Midbrain (tissue), 1 donor: ENCODE measurements at places on chromosomes 2 and 18.
A peak's percentile ranks its signal among the peaks of the same experiment; 100 is the strongest.

GRCh38 chr2:219958941-219959340 lies 331.5 kb downstream of the SLC4A3 start:
- DNase-seq, result no peak

DNA sequence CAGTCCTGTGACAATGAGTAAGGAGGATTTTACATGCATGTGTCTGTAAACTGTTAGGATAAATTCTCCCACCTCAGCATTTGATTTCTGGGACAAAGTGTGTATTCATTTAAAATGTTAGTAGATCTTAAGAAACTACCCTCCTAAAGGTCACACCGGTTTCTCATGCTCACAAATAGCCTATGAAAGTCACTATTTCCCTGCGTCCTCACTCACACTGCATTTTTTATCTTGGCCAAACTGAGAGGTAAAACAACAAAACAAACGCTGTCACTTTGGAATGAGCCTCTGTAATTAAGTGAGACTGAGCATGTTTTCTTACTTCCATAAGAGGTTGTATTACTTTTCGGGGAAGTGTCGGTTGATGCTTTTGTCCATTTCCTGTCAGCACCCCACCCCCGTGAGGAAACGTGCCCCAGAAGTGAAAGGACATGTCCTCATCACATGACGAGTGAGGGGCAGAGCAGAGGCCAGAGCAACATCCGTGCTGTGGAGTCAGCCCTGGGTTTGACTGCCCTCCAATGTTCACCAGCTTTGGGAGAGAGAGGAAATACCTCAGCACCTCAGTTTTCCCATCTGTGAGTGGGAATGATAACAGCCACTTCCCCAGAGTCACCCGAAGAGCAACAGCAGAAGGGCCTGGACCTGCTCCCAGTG lies 3.1 kb downstream of the GYPC start:
- no peak for DNase-seq

GRCh38 chr2:3126911-3127621 lies 250.6 kb downstream of the EIPR1 start:
- no peak for DNase-seq

- DNase-seq, result no peak
These were observed 61.4 kb downstream of the GPR39 start for GRCh38 chr2:132477962-132478361.

DNA sequence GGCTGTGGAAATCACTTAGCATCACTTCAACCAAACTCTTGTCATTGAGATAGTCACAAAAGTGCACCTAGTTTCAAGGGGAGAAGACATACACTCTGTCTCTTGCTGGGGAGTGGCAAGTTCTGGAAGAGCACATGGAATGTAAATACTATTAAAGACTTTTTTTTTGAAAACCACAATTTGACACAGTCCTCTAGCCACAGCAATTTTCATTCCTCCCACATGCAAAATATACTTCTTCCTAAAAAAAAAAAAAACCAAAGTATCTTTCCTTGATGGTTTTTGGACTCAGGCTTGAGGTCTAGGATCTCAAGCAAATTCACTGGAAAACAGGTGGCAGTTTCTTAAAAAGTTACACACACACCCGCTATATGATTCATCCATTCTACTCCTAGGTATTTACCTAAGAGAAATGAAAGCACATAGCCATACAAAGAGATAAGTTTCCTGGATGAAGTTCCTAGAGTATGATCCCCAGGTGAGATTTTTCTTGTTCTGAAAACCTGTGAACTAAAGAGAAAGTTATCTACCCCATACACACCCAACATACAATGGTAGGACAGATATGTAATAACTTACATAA lies 295.8 kb downstream of the SP3 start:
- DNase-seq, result no peak

DNA sequence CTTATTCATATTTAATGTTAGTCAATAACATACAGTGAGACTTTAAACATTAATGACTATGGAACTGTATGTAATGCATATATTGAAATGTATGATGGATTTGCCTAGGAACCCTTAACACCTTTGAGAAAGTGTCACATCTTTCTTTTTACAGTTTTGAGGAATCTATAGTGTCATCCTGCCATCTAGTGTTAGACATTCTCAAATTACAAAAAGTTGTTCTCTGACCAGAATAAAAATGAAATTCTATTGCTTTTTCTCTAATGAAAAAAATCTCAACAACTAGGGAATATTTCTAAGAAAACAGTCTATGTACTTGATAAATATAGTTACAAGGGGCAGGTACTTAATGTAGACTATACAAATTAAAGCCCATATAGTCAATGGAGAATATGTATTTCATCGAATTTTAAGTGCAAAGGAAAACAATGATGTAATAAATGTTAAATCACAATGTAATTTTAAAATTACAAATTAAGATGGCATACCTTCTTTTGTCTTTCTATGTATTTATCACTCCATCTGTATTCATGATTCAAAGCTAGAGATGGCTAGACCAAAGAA lies 5.1 kb upstream of the CALCRL start:
- peak; percentile 38 for DNase-seq

DNA sequence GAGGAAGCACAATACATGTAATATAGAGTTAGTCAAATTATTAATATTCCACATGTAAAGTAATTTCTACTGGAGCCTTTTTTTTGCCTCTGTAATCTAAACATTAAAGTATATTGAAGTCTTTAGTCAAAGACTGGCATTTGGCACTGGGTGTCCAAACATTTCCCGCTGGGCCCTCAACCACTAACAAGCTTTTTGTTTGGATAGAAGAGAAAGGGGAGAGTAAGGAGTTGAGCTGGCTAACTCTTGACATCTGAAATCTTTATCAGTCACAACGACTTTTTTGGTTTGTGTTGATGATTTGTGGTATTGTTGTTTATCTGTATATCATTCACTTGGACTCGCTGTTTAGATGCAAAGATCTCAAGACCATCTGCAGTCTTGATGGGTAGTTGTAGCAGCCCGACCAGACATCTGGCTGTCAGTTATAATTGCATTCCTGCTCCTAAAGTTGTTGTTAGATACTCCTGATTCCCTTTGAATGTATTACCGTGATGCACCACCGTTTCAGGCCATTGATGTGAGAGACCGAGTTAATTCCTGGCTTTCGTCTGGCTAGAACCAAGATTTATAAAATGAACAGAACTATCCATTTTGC lies 379.6 kb downstream of the MTX2 start:
- no peak for DNase-seq

DNA sequence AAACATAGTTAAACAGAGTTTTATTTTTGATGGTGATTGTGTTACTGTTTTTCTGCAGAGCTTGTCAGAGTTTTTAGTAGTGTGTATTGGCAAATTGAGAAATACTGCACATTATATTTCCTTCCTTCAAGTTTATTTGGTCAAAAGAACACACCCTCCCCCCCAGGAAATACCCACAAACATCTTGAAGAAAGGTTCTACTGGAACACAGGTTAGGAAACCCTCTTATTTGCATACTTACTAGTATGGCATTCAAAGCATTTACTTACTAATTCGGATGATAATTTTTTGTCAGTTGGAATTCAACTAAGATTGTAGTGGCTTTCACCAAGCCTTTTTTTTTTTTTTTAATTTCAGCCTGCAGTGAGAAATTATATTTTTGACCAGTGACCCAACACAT lies 9.1 kb downstream of the CAB39 start:
- no peak for DNase-seq

DNA sequence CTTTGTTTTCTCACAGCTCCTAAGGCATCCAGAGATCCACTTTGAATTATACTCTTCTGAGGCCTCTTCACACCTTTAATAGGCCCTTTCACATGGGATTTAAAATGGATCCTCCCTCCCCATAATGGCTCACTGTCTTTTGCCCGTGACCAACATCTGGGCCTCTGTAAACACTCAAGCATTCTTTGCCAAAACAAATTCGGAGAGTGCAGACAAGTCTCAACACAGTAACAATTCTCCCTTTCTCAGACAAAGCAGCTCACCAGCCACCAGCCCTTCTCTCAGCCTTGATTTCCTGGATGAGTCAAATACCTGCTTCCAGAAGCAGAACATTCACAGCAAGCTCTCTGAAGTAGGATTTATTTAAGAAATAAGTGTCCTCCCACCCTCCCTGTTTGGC lies 14.0 kb upstream of the IMP4 start:
- DNase-seq, result no peak

- DNase-seq, result no peak
These were observed 99.6 kb downstream of the ATL2 start for GRCh38 chr2:38277245-38278116.

GRCh38 chr2:228105526-228106250 lies 75.8 kb downstream of the SPHKAP start:
- DNase-seq, result no peak

- no peak for DNase-seq
These were observed 33.4 kb upstream of the OLA1 start for GRCh38 chr2:174281736-174282135.

- no peak for DNase-seq
These were observed 79.3 kb upstream of the LGALSL start for GRCh38 chr2:64374686-64375085.

GRCh38 chr2:54757500-54757899 lies 34.0 kb downstream of the EML6 start:
- no peak for DNase-seq

- no peak for DNase-seq
These were observed 19.6 kb upstream of the CABLES1 start for GRCh38 chr18:23115683-23116096.

GRCh38 chr2:86225581-86225980 lies 26.3 kb downstream of the MRPL35 start:
- DNase-seq, result peak; percentile 42

- DNase-seq, result no peak
These were observed 11.9 kb downstream of the ADRA2B start for GRCh38 chr2:96104487-96104861.

GRCh38 chr18:51275712-51276476 lies 78.4 kb upstream of the MEX3C start:
- DNase-seq, result no peak

GRCh38 chr2:142983174-142983573 lies 105.7 kb downstream of the KYNU start:
- DNase-seq, result no peak

DNA sequence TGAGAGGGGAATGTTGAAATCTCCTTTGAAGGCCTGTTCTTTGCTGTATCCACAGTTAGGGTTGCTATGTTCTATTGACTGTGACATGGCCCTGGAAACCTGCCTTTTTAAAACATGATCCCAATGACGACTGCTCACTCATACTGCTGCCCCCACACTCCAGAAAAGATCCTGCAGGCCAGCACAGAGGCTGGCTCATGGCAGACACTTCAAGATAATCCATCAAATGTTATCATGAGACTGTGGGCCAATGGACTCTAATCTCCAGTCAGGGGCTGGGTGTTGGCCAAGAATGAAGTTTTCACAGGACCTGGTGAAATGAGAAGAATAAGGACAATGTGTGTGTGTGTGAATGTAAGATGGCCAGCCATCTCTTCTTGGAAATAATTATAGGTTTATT lies 59.0 kb upstream of the THOC1 start:
- no peak for DNase-seq

GRCh38 chr18:10660179-10660884 lies 134.5 kb downstream of the NAPG start:
- DNase-seq, result no peak

DNA sequence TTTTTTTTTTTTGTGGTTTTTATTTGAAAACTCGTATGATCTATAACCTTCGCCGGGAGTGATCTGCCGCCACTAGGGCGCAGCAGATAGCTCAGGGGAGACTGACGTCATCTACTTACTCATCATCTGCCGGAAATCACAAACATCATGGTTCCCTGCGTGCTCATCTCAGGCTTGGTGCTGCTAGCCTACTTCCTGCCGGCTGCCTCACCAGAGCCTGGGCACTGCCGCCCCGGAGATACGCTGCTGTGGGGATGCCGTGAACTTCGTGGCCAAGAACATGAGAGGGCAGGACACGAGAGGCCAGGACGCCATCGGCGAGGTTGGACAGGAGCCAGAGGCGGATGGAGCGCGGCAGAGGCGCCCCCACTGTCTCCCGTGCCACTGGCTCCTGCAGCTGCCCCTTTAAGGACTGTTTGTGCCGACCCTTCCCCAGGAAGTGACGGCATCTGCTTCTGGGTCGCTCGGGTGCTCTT lies 68.8 kb downstream of the DOK6 start:
- DNase-seq, result no peak

GRCh38 chr2:190188289-190188688 lies 125.8 kb upstream of the MSTN start:
- no peak for DNase-seq

DNA sequence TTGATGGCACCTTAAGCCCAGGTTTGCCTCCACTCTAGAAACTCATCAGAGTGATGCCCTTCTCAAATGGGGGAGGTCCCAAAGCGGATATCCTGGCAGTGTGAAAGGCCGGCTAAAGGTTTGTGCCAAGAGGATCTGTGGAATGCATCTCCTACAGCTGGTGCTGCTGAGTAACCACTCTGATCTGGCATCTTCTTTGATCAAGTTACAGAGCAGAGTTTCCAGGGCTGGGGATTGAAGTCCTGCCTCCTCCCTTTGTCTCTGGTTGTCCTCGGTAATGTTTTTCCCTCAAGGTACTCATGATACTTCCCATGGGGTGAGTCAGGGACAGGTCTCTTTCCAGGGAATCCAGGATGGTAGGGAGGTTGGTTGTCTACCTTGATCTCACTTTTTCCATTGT lies 24.6 kb downstream of the PRKRA start:
- no peak for DNase-seq
